Activated CD4-positive, alpha-beta T cell treated with anti-CD3 and anti-CD28 coated beads, Interleukin-2, Interleukin-6, amounts not matched to agents 100 ng/mL and 50 ng/mL, durations not matched to agents 16 hours and 8 hours (primary cell): ENCODE measurements at places on chromosomes 1 and 21.

- no peak for DNase-seq
Measured at GRCh38 chr1:39625462-39626273, 13.8 kb downstream of the HEYL start.

DNA sequence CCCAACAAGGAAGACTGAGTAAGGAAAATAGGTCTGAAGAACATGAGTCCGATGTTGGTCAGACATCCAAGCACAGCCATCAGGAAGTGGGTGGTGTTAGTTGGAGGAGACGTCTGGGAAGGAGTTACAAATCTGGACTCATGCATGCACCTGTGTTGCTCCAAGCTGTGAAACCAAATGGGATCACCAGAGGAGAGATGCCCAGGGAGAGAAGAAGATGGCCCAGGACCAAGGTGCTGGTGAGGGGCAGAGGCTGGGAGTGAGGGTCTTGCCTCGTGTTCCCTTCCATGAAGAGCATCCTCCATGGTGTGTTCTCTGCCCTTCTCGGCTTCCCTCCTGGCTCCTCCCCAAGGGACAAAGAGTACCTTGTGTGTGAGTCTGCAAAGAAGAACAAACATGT lies 405.6 kb downstream of the NPHP4 start:
- DNase-seq = no peak

- DNase-seq = no peak
Measured at GRCh38 chr1:223304931-223305330, 59.0 kb downstream of the SUSD4 start.

DNA sequence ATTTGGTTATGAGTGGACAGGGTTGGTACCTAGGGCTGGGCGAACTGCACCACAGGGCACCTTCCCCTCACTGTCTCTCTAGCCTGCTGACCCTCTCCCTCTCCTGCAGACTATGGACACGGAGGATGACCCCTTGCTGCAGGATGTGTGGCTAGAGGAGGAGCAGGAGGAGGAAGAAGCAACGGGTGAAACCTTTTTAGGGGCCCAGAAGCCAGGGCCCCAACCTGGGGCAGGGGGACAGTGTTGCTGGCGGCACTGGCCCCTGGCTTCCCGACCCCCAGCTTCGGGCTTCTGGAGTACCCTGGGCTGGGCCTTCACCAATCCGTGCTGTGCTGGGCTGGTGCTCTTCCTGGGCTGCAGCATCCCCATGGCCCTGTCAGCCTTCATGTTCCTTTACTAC lies 21.9 kb downstream of the DISP3 start:
- DNase-seq = no peak

GRCh38 chr1:163442895-163443294 lies 121.1 kb downstream of the NUF2 start:
- DNase-seq = no peak

DNA sequence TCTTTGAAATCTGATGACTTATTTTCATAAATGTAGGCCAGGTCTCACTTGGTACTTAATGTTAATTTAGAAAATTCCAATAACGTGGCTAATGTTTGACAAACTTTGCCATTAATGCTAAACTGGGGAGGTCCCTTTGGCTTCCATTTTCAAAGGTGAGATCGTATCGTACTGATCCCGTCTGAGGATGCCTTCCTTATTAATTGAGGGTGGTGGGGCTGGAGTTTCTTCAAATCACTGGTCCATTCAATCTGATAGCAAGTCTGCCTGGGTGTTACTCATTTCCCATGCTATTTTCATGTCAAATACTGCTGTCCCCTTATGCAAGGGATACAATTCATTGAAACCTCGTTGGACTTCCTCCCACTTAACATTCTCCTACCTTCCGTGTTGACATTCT lies 327.1 kb downstream of the DISC1 start:
- no peak for DNase-seq

- DNase-seq = no peak
Measured at GRCh38 chr1:212231372-212231771, 53.8 kb upstream of the PPP2R5A start.

GRCh38 chr21:42839271-42840231 lies 39.8 kb downstream of the WDR4 start:
- DNase-seq = no peak

DNA sequence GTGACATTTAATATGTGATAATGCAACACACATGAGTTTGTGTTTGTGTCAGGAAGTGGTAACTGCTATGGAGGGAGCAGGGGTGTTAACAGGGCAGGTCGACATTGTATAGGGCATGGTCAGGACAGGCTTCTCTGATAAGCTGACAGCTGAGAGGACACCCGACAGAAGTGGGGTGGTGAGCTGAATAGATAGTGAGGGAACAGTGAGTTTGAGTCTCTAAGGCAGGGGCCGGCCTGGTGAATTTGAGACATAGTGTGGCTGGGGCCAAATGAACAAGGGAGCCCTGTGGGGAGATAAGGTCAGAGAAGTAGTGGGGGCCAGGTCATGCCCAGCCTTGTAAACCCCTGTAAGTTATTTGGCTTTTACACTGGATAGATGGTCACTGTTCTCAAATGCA lies 217.4 kb upstream of the KIAA0040 start:
- no peak for DNase-seq

- no peak for DNase-seq
Measured at GRCh38 chr1:153349363-153350320, 1.0 kb upstream of the PGLYRP4 start.

DNA sequence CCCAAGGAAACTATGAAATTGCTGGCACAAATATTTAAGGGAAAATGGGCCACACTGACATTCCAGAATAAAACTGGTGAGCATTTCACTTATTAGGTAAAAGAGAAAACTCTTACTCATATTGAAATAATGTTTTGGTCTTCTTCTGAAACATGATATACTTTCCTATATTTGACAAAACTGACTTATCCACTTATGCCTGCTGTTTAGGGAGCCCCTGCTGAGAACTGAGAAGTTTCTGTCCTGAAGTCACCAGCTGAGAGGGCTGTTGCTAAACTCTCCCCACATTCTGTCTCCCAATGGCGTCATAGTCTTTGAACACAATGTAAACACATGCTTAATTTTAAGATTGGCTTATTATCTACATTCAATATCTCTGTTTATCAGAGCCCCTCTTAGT lies 46.8 kb upstream of the ZC3H11B start:
- peak; percentile 21 for DNase-seq
